Thoracic aorta (tissue), 2 donors: ENCODE measurements at places on chromosomes 7 and 10. TPM values are rescaled to one million over a fixed set of nuclear protein-coding genes. Genes with fewer than 3 reads are reported as not detected.

Gene OR2A12
- total RNA-seq, result not detected

Gene MBL2
- total RNA-seq, result not detected

Gene ALOX5
- 64.1 TPM for total RNA-seq

Gene FZD8
- total RNA-seq, result 21.3 TPM

Gene CPXM2
- 348 TPM for total RNA-seq

Gene GIMAP7
- 21.4 TPM for total RNA-seq

Gene CYP17A1
- 1.3 TPM for total RNA-seq

Gene HMX2
- not detected for total RNA-seq

Gene TWIST1
- total RNA-seq, result 26.0 TPM

Gene FAM25G
- total RNA-seq, result not detected

DNA sequence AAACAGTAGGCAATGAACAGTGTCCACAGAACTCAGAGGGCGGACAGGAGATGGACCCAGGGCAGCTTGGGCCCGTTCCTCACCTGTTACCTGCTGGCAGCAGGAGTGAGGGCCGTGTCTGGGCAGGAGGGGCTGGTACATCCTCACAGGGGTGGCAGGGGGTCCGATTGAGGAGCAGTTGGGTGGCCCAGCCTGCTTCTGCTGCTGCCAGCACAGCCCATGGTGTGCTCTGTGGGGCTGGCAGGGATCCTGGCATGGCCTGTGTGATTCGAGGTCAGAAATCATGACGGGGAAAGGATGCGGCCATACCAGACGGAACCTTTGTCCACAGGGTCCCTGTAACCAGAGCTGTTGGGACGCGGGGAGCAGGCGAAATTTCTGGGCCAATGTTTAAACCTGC, 49.6 kb downstream of the INPP5A start:
- no peak for DNase-seq

DNA sequence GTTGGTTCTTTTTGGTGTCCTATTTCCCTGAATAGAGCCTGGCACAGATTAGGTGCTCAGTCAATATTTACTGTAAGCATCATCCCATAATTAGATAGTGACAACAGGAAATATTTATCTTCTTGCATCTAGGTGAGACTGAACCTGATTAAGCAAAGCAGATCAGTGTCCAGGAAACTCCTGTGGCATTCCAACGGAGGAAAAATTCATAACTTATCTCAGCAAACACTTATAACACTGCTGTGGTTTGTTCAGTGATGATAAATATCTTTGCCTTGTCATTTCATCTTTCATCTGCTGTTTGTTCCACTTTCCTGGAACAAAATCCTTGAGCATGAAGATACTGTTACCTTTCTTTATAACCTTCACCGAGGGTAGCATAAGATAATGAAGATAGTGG, 1160.3 kb upstream of the AUTS2 start:
- DNase-seq, result no peak

DNA sequence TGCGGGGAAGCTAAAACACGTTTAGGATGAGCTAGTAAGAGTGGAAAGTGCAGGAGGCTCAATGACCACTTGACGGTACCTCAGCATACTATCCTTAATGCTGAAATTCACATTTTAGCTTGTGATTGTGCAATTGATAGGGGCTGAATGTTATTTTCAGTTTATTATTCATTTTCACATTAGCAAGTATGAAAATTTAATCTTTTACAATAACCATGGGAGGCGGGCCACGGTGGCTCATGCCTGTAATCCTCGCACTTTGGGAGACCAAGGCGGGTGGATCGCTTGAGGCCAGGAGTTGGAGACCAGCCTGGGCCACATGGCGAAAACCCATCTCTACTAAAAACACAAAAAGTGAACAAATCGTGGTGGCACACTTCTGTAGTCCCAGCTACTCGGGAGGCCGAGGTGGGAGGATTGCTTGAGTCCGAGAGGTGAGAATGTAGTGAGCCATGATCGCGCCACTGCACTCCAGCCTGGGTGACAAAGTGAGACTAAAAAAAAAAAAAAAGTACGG, 22.0 kb upstream of the ANLN start:
- no peak for DNase-seq

- no peak for DNase-seq
Observed at GRCh38 chr7:56110611-56111010, 4.3 kb upstream of the CHCHD2 start.

GRCh38 chr7:70805360-70805759, 326.6 kb upstream of the GALNT17 start:
- no peak for DNase-seq

DNA sequence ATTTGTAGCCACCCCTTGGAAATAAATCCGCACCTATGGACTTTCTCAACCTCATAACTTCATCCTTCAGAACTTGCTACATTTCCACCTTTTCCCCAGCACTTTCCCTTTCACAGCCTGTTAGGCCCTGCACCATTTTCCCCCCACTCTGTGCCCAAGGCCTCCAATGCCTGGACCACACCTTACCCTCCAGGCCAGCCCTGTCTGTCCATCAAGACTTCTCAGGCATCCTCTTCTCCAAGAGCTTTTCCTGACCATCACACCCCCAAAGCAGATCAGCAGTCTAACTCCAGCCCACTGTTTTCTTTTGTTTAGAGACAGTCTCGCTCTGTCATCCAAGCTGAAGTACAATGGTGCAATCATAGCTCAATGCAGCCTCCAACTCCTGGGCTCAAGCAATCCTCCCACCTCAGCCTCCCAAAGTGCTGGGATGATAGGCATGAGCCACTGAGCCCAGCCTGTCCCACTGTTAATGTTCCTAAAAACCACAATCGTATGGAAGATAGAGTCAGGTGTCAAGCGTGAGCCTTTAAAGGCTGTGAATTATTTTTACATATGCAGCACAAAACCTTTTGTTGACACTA, 116.8 kb downstream of the PARD3 start:
- no peak for DNase-seq

- no peak for DNase-seq
Observed at GRCh38 chr10:69973678-69974077, 79.0 kb upstream of the MACROH2A2 start.

- DNase-seq, result no peak
Observed at GRCh38 chr7:139603282-139603681, 79.8 kb downstream of the CLEC2L start.

GRCh38 chr7:30446266-30446665, 32.3 kb downstream of the NOD1 start:
- no peak for DNase-seq

GRCh38 chr10:117222976-117223692, 17.8 kb upstream of the SLC18A2 start:
- DNase-seq, result no peak

DNA sequence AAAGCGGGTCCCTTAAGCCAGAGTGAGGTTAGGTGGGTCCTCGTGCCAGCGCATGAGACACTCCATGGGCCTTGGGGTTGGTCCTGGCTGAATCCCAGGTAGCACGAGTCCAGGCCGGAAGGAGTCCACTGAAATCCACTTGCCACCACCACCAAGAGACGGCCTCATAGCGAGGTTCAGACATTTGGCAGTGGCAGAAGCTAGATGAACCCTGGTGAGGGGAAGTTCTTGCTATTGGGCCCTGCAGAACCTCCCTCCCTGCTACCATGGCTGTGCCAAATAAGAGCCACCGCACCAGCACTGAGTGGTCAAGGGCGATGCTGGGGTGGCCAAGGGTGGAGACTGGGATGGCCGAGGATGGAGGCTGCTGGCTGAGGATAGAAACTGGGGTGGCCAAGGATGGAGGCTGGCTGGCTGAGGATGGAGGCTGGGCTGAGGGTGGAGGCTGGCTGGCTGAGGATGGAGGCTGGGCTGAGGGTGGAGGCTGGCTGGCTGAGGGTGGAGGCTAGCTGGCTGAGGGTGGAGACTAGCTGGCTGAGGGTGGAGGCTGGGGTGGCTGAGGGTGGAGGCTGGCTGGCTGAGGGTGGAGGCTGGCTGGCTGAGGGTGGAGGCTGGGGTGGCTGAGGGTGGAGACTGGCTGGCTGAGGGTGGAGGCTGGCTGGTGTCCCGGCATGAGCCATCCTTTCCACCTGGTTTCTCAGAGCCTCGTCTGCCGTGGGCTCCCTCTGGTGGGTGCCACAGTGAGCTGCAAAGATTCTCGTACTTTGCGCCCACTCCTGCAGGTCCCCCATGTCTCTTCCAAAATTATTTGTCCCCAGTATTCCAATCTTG, 88.2 kb downstream of the ELFN1 start:
- DNase-seq, result no peak

- DNase-seq, result no peak
Observed at GRCh38 chr10:76977901-76978300, 659.7 kb downstream of the KCNMA1 start.

DNA sequence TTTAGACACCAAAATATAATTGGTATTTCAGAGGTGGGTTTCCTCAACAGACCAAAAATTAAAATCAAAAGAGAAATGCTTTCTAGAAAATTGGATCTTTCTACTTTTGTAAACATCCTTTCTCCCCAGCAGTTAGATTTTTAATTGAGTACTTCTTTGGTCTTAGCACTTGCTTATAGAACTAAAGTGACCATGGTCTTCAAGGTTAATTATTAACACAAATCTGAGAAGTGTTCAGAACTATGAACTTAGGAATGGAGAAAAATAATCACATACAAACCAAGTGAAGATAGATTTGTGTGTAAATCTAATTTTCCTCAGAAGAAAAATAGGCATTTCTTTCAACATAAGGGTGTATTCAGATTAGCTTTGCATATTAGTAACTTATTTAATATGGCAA, 355.4 kb downstream of the ELMO1 start:
- no peak for DNase-seq

- no peak for DNase-seq
Observed at GRCh38 chr10:133278577-133279265, 2.1 kb upstream of the ADAM8 start.

- DNase-seq, result no peak
Observed at GRCh38 chr10:63155388-63156020, 22.4 kb downstream of the NRBF2 start.

- DNase-seq, result peak; percentile 91
Observed at GRCh38 chr10:104300736-104301292, 31.8 kb downstream of the GSTO2 start.

DNA sequence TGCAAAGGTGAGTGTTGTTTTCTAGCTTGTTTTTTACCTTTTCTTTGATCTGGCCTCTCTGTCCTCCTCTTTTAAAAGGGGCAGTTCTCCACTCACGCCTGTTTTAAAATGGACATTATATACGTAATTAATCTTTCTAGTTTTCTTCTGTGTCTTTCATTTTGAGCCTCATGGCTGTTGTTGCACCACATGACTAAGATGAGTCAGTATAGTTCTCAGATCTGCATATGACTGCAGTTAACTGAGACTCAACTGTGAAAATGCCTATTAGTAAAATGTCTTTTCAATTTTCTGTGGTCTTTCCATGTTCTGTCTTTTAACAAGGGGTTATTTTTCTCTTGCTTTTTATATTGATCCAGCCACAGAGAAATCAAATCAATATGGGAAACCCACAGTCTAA, 296.1 kb downstream of the CDK14 start:
- no peak for DNase-seq

- DNase-seq, result no peak
Observed at GRCh38 chr7:1758859-1759521, 88.9 kb downstream of the ELFN1 start.

- DNase-seq, result no peak
Observed at GRCh38 chr7:101673951-101674350, 44.9 kb upstream of the MYL10 start.

GRCh38 chr7:94417901-94418300, 23.2 kb downstream of the COL1A2 start:
- DNase-seq, result no peak

DNA sequence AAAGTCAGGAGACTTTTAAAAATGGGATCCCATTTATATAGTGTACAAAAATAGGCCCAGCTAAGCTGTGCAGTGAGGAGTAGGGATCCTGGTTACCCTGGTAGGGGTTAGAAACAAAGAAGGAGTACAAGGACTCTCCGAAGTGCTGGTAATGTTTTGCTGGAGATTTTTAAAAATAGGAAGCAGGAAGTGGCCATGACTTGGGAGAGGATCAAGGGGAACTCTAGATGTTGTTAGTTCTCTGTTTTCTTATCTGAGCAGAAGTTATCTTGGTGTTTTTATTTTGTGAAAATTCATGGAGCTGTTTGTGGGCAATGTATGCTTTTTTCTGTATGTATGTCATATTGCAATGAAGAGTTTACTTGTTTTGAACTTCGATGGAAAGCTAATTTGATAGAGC, 373.9 kb downstream of the SFMBT2 start:
- DNase-seq, result no peak

DNA sequence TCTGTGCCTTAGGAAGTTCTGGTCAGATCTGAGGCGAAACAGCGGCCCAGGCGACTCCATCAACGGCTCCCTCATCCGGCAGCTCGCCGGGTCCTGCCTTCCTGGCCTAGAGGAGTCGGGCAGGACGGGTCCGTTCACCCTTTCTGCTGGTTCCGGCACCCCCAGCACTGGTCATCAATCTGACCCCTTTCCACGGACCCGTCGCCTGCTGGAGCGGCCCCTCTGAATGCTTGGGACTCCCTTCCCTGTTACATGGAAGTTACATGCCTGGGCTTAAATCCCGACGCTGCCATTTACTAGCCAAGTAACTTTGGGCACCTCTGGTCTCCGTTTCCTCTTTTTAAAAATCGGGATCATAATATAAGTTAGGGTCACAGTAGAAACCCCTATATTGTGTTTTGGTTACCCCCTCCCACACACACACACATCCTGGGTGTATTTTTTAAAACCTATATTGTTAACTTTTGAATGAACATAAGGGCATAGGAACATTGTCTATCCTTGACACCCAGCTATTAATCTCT, 607 bp upstream of the GGCT start:
- no peak for DNase-seq

GRCh38 chr10:74051736-74052342, 53.9 kb downstream of the VCL start:
- DNase-seq, result no peak

DNA sequence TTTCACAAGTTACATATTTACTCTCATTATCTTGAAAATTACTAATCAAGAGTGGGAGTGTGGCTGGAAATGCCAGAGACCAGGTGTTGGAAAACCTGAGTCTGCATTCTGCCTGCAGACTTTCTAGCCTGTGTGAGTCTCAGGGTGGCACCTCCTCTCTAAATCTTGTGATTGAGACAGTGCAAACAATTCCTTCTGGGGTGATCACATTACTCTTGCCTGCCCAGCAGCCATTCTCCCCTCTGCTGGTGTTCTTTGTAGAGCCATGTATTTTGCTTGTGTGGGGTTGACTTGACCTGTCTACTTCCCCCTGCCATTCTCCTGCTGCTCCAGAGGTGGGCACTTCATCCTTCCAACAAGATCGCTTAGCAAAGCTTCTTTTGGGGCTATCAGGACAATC, 101.1 kb downstream of the RAPGEF5 start:
- no peak for DNase-seq

GRCh38 chr7:74275401-74275881, 13.8 kb upstream of the CLIP2 start:
- DNase-seq, result no peak

DNA sequence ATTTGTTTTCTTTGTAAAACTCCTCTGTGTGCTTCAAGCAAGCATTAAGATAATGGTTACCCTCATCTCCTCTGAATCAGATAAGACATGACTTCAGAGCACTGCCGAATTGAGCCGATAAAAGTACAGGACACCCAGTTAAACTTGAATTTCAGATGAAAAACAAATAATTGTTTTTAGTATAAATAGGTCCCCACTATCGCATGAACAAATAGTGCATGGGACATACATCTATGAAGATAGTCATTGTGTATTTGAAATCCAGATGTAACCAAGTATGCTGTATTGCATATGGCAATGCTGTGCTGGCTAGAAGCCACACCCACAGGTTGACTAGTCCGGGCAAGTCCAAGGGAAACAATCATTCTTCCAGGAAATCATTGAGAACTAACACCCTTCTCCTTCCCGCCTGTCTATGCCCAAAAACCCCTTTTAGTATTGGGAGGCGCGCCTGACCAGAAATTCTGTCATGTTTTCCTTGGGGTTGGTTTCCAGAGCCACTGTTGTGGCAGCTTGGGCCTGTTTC, 12.6 kb upstream of the FGFR2 start:
- no peak for DNase-seq

- DNase-seq, result no peak
Observed at GRCh38 chr7:125169088-125169487, 239.5 kb upstream of the POT1 start.
